ENCODE measurements at places on chromosomes 5 and 9. TPM values are rescaled to one million over a fixed set of nuclear protein-coding genes. Genes with fewer than 3 reads are reported as not detected.

- DNase-seq: no peak
- H3K4me1 ChIP-seq: no peaks in the 10 kb centered on the region
- H3K27ac ChIP-seq: no peak overlapping the region
- H3K36me3 ChIP-seq: no peaks in the 10 kb centered on the region
- no peaks in the 10 kb centered on the region for H3K27me3 ChIP-seq
These were observed 112.0 kb upstream of the IL12B start for GRCh38 chr5:159442206-159442850.

GRCh38 chr5:137747848-137748247 lies 6.3 kb downstream of the HNRNPA0 start:
- peaks cover 22% of the 10 kb centered on the region for H3K4me1 ChIP-seq
- H3K27ac ChIP-seq: no peak overlapping the region
- no peaks in the 10 kb centered on the region for H3K27me3 ChIP-seq
- no peak overlapping the region for H3K4me3 ChIP-seq

GRCh38 chr9:21715408-21715807 lies 87.0 kb upstream of the MTAP start:
- H3K4me1 ChIP-seq: no peaks in the 10 kb centered on the region
- H3K4me3 ChIP-seq: no peak overlapping the region
- H3K27me3 ChIP-seq: no peaks in the 10 kb centered on the region
- no peaks in the 10 kb centered on the region for H3K36me3 ChIP-seq
- DNase-seq: no peak
- no peak overlapping the region for H3K27ac ChIP-seq

- no peak overlapping the region for H3K27ac ChIP-seq
- DNase-seq: no peak
- no peaks in the 10 kb centered on the region for H3K4me1 ChIP-seq
- H3K27me3 ChIP-seq: no peaks in the 10 kb centered on the region
- no peak overlapping the region for H3K4me3 ChIP-seq
- no peaks in the 10 kb centered on the region for H3K36me3 ChIP-seq
These were observed 26.7 kb downstream of the ADAMTS6 start for GRCh38 chr5:65455064-65455463.

Gene OBP2B
- not detected for total RNA-seq

Measured in transverse colon (tissue), 4 donors.